ENCODE measurements at places on chromosomes 4 and X. TPM values are rescaled to one million over a fixed set of nuclear protein-coding genes. Genes with fewer than 3 reads are reported as not detected.
A peak's percentile ranks its signal among the peaks of the same experiment; 100 is the strongest.

LRIT3 gene
- 0.22 TPM for total RNA-seq

GRCh38 chr4:139774759-139775487 lies 109.3 kb downstream of the MGST2 start:
- no peak for DNase-seq

DNA sequence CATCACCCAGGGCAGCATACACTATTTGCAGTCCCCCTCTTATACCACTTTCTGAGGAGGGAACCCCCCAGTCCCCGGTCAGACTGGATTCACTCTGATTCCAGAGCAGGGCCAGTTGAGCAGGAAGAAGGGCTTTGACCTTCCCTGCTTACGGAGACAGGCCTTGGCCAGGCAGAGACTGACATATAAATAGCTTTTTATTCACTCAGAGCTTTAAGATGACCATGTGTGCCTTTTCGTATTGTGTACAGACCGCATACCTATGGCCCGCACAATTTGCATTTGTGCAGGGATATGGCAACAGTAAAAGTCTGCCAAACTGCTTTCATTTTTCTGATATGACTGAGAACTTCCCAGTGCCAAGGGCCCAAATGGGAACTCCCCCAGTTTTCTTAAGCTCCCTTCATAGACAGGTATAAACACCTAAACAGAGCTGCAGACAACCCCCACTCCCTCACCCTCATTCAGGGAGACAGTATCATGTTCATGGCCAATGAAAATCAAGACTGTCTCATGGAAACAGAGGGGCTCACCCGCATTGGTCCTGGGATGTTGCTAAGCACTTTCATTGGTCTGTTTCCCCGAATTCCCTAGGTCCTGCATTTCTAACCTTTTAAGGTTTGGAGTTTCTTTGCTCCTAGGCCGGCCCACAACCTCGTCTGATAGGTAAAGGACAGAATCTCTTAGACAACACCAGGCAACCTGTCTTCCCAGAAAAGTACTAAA lies 86.0 kb downstream of the RTL5 start:
- DNase-seq: peak; percentile 26

- peak; percentile 59 for DNase-seq
These were observed 126.8 kb downstream of the KLHL8 start for GRCh38 chr4:87093443-87094123.

DNA sequence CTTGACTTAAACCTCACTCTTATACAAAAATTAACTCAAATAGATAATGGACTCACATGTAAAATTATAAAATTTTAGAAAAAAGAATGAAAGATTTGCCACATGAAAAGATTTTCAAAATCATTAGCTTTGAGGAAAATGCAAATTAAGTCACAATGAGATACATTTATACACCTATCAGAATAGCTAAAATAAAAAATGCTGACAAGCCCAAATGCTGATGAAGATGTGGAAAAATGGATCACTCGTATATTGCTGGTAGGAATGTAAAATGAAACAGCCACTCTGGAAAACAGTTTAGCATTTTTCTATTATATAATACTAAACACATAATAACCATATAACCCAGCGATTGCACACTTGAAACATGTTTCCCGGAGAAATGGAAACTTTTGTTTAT lies 316.2 kb downstream of the ANKRD50 start:
- DNase-seq: no peak

DNA sequence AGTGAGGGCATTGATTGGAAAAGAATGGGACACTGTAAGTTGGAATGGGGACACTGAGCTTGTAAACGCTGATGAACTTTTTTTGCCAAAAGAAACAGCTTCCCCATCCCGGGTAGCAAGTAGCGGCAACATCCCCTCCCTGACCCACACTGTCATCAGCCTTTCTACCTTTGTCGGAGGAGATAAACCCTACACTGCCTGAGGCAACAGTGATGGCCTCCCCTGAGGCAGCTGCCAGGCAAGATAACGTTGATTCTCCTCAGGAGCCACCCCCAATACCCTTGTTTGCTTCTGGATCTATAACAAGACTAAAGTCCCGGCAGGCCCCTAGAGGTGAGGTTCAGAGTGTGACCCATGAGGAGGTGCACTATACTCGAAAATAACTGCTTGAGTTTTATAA lies 10.3 kb upstream of the RAB33B start:
- no peak for DNase-seq

DNA sequence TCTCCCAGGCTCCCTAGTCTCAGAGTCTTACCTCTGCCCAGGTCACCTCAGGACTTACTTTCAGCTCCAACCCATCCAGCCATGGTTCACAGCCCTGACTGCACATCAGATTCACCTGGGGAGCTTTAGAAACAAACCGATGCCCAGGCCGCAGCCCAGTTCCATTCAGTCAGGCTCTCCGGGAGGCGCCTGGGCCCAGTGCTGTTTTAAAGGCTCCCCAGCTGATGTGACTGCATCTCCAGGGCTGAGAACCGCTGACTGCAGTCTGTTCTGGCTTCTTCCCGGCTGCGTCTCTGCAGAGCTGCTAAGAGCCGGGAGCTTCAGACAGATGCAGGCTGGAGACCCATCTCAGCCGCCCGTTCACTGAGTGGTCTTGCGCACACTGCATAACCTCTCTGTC lies 44.4 kb upstream of the LGI2 start:
- no peak for DNase-seq

DNA sequence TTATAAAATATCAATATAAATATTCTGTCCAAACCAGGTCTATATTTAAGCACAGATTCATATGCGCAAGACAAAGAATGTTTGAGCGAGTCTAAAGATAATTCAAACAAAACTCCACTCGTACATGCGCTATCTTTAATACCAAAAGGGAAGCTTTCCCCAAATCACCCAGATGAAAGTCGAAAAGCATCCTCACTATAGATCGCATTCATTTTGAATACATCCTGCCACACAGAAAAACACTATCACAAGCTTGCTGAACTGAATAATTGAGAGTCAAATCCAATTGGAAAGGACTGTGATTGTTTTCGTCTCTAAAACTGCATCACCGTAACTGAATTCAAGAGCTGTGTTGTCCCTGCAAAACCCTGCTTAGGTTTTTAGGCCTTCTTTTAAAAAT lies 685 bp downstream of the TASL start:
- no peak for DNase-seq

GRCh38 chrX:71168134-71168533 lies 23.5 kb downstream of the NLGN3 start:
- DNase-seq: no peak
